ENCODE measurements at places on chromosomes 16 and 17.
A peak's percentile ranks its signal among the peaks of the same experiment; 100 is the strongest.

DNA sequence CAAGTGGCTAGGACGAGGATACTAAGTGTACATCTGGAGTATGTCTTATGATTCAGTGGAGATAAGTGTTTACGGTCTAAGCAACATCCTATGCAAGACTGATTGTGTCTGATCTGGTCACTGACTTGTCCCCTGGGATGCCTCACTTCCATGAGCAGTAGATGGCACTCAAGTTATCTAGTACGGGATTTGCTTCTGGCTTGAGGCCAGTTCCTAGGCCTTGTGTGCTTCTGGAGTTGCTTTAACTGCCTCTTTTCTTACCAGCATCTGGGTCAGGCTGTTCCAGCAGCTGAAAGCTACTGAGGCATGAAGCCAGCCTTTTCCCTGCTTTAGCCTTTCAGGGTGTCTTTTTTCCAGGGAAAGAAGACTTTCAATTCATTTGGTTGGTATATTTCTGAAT is 23.0 kb downstream of the SUPT6H start:
- peak; percentile 93 for DNase-seq

GRCh38 chr17:32259586-32259985 is 6.0 kb upstream of the RHBDL3 start:
- DNase-seq: peak; percentile 57

GRCh38 chr17:78912082-78912481 is 9.1 kb upstream of the CEP295NL start:
- DNase-seq: no peak

DNA sequence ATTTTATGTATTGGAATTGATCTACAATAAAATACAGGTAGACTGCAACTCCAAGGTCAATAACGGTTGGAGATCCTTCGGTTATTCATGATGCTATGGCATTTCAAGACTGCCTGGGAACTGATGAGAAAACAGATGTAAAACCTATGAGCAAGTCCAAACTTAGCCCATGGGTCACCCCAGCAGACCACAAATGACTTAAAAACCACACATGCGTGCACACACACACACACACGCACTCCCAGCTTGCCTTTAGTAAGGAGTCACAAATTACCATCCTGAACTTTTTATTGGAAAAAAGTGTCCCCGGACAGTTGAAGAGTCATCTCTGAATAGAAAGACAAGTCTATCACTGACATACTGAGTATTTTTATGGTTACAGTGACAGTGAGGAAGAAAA is 26.7 kb downstream of the TRIM25 start:
- no peak for DNase-seq

DNA sequence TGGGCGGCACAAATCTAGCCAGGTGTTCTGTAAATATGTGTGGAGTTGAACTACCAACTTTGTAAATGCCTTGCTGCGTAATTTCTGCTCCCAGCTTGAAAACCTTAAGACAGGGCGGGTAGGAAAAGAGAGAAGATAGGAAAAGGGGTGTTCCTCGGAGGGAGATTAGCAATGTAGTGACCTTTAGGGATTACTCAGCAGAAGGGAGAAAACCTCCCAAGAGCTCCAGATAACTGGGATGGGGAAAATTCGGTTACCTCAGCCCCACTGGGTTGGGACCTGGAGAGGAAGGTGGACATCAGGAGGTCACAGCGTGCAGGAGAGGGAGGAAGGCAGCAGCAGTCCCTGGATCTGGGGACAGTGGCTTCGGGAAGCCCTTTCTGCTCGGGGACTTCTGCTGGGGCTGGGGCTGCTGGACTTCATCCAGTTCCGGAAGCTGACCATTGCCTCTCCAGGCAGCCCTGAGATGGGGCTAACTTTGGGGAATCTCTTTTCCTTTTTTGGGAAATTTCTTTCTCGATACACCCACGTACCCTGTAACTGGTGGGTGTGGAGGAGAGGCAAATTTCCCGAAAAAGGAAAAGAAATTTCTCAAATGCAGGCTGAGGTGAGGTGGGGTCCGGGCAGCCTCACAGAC is 39.2 kb downstream of the MPRIP start:
- DNase-seq: no peak

- no peak for DNase-seq
Observed at GRCh38 chr16:81296631-81297030, 18.1 kb upstream of the GAN start.

DNA sequence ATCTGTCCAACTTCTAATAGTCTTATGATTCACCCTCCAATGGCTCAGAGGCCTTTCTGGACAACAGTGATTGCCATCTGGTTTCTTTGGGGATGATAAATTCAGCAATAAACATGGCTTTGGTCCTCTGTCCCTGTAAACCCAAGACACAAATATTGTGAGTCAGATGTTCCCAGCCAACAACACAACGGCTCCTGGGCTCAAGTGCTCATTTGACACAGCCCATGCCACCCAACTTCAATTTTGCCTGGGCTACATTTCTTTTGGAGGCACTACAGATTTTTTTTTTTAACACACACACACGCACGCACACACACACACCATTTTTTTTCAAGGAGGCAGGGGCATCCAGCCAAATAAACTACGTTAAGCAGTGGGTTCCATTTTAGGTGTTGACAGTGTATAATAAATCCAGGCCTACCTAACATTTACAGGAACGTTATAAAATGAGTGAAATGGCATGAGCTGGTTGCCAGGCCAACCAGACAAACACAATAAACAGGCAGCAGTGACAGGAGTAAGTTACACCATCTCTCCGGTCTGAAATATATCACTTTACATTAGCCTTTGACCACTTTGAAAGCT is 939.9 kb upstream of the SOX9 start:
- DNase-seq: no peak

- no peak for DNase-seq
Observed at GRCh38 chr17:79543531-79543930, 67.3 kb downstream of the RBFOX3 start.

DNA sequence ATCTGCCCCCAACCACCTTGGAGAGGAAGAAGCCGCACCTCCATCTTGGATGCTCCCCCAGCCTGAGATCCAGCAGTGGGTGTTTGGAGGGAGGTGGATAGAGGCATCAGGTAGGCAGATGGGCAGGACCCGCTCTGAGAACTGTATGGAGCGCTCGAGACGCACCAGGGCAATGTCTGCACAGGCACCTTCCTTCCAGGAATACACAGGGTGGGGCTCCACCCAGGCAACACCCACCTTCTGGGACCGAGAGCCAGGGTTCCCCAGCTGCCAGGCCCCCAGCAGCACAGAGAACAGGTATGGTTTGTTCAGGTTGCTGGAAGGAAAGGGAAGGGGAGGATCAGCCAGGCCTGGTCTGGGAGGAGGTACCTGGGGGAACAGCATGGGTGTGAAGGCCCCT is 2.4 kb downstream of the PRSS22 start:
- no peak for DNase-seq

DNA sequence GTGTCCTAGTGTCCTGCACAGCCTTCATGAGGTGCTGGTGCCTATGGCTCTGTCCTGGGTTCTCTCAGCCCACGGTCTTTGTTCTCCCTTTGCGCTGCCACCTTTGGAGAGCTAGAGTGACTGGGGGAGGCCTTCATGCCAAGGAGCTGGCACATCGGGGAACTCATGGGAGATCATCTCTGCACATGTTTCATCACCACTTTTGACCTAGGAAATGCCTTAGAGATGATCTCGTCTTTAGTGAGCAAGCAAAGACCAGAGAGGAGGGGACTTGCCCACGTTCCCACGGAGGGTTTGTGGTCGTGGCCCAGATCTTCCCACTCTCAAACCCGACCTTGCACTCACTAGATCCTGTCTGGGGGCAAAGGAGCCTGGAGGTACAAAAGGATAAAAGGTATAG is 23.5 kb downstream of the TBX4 start:
- no peak for DNase-seq

- DNase-seq: no peak
Observed at GRCh38 chr17:62898239-62898864, 67.7 kb upstream of the TANC2 start.

DNA sequence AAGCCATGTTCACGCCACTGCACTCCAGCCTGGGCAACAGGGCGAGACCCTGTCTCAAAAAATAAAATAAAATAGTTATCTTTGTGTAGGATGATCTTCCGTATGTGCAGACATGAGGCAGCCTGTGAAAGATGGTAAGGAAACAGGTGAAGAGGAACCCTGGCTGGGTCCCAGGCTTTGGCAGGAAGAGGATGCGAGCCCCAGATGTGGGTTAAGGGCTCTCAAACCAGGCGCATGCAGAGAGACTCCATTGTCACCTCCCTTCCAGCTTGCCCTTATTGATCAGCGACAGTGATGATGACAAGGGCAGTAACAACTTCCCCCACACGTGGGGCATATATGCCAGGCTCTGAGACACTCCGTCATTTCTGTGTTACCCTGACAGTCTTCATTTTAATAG is 106.8 kb downstream of the GNAO1 start:
- no peak for DNase-seq

Data from Ammon's horn (tissue), 1 donor.